NCI-H82 (cell line): ENCODE measurements at places on chromosomes 13 and 19.

- DNase-seq: no peak
Measured at GRCh38 chr13:90455823-90456222, 891.7 kb upstream of the MIR17HG start.

GRCh38 chr13:75161804-75162203, 320.2 kb downstream of the TBC1D4 start:
- no peak for DNase-seq

DNA sequence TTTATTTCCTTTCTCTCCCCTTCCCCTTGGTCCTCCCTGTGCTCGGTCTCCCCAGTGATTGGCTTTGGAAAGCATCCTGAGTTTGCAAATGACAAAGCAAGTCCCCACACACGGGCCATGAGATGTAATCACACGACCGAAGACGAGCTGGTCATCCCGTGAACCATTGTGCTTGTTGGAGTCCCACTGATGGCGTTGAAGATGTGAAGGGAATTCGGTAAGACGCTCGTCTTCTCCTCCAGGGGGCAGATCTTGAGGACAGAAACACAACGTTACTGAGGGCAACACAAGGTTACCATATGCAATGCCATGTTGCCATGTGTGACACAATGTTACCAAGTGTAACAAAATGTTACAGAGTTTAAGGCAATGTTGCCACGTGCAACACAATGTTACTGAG, 42.0 kb upstream of the SLC15A1 start:
- DNase-seq: no peak

GRCh38 chr19:13962699-13963602, 10.6 kb downstream of the DCAF15 start:
- DNase-seq: no peak

- peak; percentile 62 for DNase-seq
Measured at GRCh38 chr13:32837307-32837972, 178.8 kb upstream of the KL start.

GRCh38 chr19:6677883-6678689, 8.1 kb upstream of the TNFSF14 start:
- no peak for DNase-seq

DNA sequence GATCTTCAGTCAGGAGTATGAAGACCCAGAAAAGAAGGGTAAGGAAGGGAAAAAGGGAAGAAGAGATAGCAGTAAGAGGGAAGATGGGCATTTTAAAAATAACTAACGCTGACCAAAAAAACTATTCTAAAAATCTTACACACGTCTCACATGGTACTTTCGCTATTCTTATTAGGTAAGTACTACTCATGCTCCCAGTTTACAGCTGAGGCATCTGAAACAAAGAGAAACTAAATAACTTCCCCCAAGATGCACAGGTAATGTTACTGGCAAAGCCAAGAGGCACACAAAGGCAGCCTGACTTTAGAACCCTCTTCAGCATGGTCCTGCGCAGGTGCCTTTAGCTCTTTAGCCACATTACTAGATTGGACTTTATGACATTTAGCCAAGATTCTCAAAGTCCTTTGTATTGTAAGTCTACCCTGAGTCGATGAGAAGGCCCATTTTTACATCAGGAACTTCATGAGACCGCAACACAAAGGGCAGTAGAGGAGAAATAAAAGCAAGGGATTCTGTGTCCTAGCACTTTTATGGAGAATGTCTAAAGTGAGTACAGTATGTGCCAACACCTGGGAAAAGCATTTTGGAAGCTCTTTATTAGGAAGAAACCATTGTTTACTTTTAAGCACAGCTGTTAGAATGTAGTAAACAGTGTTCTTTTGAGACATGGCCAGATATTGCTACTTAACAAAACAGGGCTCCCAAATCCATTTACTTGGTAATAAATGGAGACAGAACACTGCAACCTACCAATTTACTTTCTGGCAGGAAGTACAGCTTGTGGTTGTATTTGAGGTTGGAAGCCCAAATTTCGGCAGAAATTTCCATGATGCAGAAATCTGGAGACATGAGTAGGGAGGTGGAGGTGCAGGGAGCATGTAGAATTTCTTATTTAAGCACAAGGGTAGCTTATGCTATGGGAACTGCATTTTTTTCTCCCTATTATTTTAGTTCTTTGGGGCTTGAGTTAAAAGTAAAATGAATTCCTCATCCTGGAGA, 250.7 kb downstream of the KCTD12 start:
- DNase-seq: no peak

DNA sequence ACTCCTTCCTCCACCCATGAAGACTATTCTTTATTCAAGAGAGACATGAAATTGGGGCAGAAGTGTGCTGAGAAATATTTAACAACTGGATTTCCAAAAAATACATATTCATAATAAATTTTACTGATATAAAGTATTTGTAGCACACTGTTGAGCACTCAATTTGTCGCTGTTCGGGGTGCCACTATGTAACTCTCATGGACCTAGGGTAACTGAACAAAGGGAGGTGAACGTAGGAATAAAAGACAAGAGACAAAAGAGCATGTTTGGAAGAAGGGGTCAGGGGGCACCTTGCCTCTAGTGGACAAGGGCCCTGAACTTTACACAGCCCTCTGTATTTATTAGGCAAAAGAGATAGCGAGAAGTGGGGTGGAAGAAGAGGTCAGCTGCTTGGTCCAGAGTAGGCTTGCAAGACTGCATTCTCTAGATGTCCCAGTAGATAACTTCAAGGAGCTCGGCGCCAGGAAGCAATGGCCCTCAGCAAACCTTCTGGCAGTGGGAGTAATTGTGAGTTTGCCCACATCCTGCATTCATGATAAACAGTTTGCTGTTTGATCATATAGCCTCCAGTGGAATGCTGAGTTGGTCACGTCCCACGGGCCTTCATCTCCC, 4.5 kb upstream of the ZNF175 start:
- DNase-seq: no peak

DNA sequence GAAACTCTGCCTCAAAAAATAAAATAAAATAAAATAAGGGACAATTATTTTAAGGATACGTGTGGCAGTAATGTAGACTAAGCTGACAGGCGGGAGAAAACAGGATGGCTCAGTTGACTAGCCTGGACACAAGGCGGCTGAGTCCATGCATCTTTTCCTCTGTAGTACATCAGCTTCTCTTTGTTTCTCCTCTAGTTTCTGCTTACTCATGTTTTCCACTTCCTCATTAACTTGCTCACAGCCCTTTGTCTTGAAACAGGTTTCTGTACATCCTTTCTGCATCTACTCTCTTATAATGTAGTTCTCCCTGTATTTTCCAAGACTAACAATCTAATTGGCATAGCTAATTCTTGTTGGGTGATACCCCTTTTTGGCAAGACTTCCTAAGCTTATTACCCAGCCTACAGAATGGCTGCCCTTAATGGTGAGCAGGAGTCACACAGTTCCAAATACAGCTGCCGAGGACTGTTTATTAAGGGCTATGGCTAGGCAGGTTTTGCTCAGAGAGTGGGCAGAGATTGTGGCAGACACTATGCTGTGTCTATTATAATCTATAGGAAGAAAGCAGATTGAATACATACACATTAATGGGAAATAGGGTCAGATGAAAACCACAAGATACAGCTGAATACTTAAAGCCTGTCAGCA, 58.7 kb upstream of the KLF5 start:
- peak; percentile 39 for DNase-seq

GRCh38 chr13:95452375-95452774, 100.1 kb upstream of the CLDN10 start:
- DNase-seq: no peak

DNA sequence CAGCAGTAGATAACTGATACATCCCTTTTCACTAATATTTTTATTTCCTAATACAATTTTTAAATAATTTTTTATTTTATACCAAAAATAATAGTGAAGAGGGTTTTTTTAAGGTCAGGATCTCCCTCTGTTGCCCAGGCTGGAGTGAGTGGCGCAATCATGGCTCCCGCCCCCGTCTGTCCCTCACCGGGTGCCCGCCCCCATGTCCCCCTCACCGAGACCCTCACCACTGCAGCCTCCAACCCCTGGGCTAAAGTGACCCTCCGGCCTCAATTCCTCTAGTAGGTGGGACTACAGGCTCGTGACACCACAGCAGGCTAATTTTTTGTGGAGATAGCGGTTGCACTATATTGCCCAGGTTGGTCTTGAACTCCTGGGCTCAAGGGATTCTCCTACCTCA, 17.8 kb upstream of the ZNF846 start:
- DNase-seq: no peak

- DNase-seq: no peak
Measured at GRCh38 chr13:99722931-99723330, 221.7 kb downstream of the TM9SF2 start.

DNA sequence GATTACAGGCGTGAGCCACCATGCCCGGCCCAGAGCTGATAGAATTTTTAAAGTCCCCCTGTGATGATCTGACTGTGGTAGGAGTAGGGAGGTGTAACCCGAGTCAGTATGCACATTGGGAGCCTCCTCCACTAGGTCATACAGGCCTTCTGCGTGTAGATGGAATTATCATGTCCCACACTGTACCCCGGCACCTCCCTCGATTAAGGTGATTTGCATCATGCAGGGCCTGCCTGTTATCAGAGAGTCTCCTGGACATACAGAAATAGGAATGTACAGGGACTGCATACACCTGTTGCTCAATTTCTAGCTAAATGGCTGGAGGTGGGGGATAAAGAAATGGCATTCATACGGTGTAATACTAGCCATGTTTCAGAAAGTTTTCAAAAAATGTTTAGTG, 922 bp upstream of the ERVK3-1 start:
- DNase-seq: no peak

GRCh38 chr19:35715981-35716800, 1.6 kb upstream of the KMT2B start:
- DNase-seq: no peak

- peak; percentile 48 for DNase-seq
Measured at GRCh38 chr19:38898788-38899446, 501 bp downstream of the SIRT2 start.
